ENCODE measurements at places on chromosomes 5 and 9.

GRCh38 chr5:168822745-168823281 is 243.6 kb upstream of the PANK3 start:
- H3K27ac ChIP-seq = no peak overlapping the region
- peaks cover 14% of the 10 kb centered on the region for H3K4me1 ChIP-seq
- H3K36me3 ChIP-seq = no peaks in the 10 kb centered on the region
- no peak overlapping the region for H3K4me3 ChIP-seq
- DNase-seq = no peak

GRCh38 chr5:84783003-84783402 is 398.3 kb upstream of the EDIL3 start:
- no peak for DNase-seq
- H3K4me3 ChIP-seq = no peak overlapping the region
- H3K27me3 ChIP-seq = no peaks in the 10 kb centered on the region
- no peak overlapping the region for H3K27ac ChIP-seq
- H3K36me3 ChIP-seq = no peaks in the 10 kb centered on the region

DNA sequence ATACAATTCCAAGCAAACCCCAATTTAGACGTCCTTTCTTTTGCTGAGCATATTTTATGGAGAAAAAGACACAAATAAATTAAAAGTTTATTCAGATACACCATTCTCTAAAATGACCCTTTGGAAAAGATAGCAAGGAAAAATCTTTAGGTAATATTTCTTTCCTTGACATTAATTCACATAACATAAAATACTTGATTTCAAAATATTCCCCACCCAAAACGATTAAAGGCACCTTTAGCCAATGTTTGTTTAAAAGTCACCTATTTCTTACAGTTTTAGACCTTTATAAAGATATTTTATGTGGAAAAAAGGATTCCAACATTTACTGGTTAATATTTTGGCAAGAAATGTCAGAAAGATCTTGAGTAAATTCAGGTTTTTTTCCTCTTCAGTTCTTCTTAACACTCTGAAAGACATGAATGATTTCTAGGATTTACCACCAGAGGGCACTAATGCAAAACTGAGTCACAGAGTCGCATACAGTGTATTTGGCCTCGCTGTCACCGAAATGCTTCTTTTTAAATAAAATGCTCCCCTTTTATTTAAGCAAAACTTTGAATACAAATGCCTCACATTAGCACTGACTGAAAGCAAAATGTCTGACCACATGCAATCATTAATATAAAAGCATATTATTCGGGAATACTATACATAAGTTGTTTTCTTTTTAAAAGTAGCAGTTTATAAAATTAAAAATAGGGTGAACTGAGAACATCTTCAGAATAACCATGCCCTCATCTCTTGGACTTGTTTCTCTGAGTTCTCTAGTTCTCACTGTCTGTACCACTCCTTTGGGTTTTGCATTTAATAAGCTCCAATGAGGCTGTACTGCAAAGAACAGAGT is 122.5 kb downstream of the SLC1A3 start:
- DNase-seq = no peak
- no peaks in the 10 kb centered on the region for H3K27me3 ChIP-seq
- H3K36me3 ChIP-seq = no peaks in the 10 kb centered on the region
- H3K4me3 ChIP-seq = no peak overlapping the region
- peaks cover 13% of the 10 kb centered on the region for H3K4me1 ChIP-seq
- no peak overlapping the region for H3K27ac ChIP-seq

DNA sequence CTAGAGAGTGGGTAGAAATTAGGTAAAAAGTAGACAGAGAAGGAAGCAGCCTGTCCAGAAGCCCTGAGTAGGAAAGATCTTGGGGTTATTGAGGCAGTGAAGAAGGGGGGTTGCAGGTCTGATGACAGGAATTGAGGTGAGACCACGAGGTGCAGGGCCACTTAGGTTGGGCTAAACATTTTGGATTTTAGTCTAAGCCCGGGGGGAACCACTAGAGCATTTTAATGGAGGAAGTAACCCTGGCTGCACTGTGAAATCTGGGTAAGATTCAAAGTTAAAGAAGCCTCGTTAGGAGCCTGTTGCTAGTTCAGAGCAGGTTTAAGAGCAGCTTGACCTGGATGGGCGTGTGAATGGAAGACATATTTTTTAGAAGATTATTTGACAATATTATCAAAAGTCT is 38.3 kb downstream of the MAP3K1 start:
- H3K27me3 ChIP-seq = no peaks in the 10 kb centered on the region
- peaks cover 33% of the 10 kb centered on the region for H3K4me1 ChIP-seq
- H3K4me3 ChIP-seq = no peak overlapping the region
- H3K27ac ChIP-seq = peak overlapping the region; percentile 67

- H3K27ac ChIP-seq = no peak overlapping the region
- peaks cover 12% of the 10 kb centered on the region for H3K36me3 ChIP-seq
- no peaks in the 10 kb centered on the region for H3K27me3 ChIP-seq
- H3K4me3 ChIP-seq = no peak overlapping the region
- DNase-seq = no peak
Measured at GRCh38 chr5:168342151-168342825, 50.8 kb downstream of the WWC1 start.

GRCh38 chr5:17249029-17249634 is 31.7 kb downstream of the BASP1 start:
- no peak overlapping the region for H3K27ac ChIP-seq
- DNase-seq = no peak
- H3K27me3 ChIP-seq = no peaks in the 10 kb centered on the region
